Small intestine (tissue), 16 donors: ENCODE measurements at places on chromosomes 2 and 18. TPM values are rescaled to one million over a fixed set of nuclear protein-coding genes. Genes with fewer than 3 reads are reported as not detected.

Gene HOXD13
- not detected for polyA plus RNA-seq

Gene CCDC121
- polyA plus RNA-seq, result 0.54 TPM

Gene TRIB2
- 20.1 TPM for polyA plus RNA-seq

Gene MRPS5
- polyA plus RNA-seq, result 101 TPM

Gene ANKRD62
- polyA plus RNA-seq, result not detected

GRCh38 chr2:75565472-75566462, 5.0 kb upstream of the EVA1A start:
- H3K27ac ChIP-seq, result no peak overlapping the region
- peak; percentile 18 for DNase-seq
- no peak overlapping the region for H3K4me3 ChIP-seq

GRCh38 chr2:158580760-158581159, 124.0 kb downstream of the PKP4 start:
- H3K4me3 ChIP-seq, result no peak overlapping the region
- peaks cover 13% of the 10 kb centered on the region for H3K36me3 ChIP-seq
- H3K27me3 ChIP-seq, result no peaks in the 10 kb centered on the region
- H3K4me1 ChIP-seq, result no peaks in the 10 kb centered on the region
- no peak for DNase-seq

DNA sequence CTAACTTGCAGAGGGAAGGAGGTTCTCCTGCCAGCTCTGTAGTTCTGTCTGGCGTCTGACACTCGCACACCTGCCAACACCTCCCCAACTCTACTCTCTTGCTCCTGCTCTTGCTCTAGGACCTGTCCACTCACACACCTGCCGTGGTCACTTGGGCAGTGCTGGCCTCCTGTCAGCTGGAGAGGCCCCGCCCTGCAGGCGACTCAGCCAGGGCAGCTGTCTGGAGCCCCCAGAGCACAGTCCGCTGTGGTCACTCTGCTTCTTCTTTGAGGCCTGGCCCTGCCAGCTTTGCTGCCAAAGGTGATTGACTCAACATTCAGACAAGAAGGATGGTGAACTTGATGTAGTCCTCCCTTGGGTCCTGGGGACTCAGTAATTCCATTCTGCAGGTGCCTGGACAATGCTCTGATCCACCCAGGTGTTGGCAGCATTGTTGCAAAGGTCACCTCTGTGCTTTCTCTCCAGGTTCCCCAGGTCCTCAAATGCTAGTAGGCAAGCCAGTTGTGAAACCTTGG, 18.7 kb downstream of the TPO start:
- DNase-seq, result no peak
- no peaks in the 10 kb centered on the region for H3K36me3 ChIP-seq
- H3K4me3 ChIP-seq, result no peak overlapping the region

- no peak overlapping the region for H3K27ac ChIP-seq
- no peaks in the 10 kb centered on the region for H3K4me1 ChIP-seq
- no peak for DNase-seq
- no peaks in the 10 kb centered on the region for H3K27me3 ChIP-seq
Measured at GRCh38 chr2:196823750-196824522, 14.8 kb upstream of the C2orf66 start.

DNA sequence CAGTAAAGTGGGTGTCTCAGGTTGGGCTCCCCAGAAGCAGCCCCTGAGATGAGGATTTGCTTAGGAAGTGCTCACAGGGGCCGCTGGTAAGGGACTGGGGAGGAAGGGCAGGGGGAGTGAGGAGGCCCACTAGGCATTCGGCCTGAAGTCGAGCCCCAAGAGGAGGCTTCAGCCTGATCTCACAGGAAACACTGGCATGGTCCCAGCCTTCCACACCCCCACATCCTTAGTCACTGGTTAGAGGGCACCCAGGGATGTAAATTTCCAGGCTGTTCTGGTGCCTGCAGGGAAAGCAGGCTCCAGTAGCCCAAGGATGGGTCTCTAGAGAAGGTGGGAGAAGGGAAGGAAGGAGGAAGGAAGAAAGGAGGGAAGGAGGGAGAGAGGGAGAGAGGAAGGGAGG, 22.4 kb upstream of the KCNK3 start:
- H3K27ac ChIP-seq, result no peak overlapping the region
- peaks cover 15% of the 10 kb centered on the region for H3K27me3 ChIP-seq
- no peaks in the 10 kb centered on the region for H3K4me1 ChIP-seq
- no peak overlapping the region for H3K4me3 ChIP-seq

DNA sequence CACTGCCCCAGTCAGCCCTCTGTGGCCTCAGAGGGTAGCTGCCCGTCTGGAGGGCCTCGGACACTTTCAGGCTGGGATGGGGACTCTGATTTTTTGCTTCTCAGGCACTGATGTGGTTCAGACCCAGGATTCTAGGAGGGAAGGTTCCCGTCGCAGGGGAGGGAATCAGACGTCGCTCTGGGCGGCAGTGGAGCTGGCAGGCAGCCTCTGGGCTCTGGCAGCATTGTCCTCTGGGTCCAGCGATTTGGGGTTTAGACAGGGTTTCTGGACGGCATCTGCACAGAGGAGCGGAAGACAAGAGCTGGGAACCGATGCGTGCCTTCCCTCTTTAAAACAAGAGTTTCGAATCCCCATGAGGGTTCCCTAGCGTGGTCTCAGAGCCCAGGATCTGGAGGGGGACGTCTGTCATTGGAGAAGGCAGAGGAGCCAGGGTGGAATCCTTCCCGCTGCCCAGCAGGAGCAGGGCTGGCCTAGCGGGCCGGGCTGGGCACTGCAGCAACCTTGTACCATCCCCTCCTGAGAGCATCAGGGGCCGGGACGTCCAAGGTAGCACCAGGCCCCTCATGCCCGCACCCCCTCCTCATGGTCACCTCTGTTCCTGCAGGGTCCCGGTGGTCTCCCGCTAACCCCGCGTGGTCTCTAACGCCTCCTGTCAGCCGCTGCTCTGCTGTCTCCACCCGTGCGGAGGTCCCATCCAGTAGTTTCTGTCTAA, 246.0 kb downstream of the AGAP1 start:
- no peak overlapping the region for H3K27ac ChIP-seq
- no peak overlapping the region for H3K4me3 ChIP-seq
- H3K36me3 ChIP-seq, result no peaks in the 10 kb centered on the region
- no peaks in the 10 kb centered on the region for H3K4me1 ChIP-seq

GRCh38 chr2:95314964-95315611, 17.9 kb downstream of the KCNIP3 start:
- H3K4me1 ChIP-seq, result peaks cover 6% of the 10 kb centered on the region
- no peak overlapping the region for H3K27ac ChIP-seq
- H3K27me3 ChIP-seq, result no peaks in the 10 kb centered on the region
- H3K36me3 ChIP-seq, result no peaks in the 10 kb centered on the region
- no peak overlapping the region for H3K4me3 ChIP-seq
- DNase-seq, result peak; percentile 45

DNA sequence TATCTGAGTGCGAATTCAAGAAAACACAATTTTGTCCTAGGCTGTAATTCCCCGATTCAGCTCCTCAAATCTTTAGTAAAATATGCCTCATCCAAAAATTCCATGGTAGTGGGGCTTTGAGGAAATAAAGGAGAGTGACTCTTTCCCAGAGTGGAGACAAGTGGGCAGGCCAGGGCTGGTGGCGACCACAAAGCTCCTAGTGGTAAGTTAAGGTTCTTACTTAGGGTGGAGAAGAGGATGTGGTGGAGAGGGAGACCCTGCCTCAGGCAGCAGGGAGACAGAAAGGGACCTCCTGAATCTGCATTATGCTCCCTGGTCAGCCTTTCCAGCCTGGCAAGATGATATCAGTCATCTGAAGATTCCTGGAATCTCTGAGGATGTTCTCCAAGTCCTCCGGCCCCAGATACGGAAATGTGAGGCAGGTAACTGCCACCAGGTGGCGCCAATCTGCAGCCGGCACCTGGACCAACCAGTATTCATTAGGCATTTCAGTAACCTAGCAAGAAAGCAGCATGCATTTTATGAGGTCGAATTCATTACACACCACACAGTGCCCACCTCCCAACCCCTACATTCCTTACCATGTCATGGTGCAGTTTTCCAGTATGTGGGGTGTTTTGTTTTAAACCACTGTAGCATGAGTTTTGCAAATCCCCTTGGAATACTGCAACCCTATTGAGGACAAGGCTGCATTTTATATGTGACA, 106.4 kb downstream of the POLE4 start:
- DNase-seq, result peak; percentile 43
- no peaks in the 10 kb centered on the region for H3K27me3 ChIP-seq
- H3K4me1 ChIP-seq, result no peaks in the 10 kb centered on the region
- H3K36me3 ChIP-seq, result no peaks in the 10 kb centered on the region
- no peak overlapping the region for H3K4me3 ChIP-seq

- H3K4me1 ChIP-seq, result no peaks in the 10 kb centered on the region
- no peak overlapping the region for H3K27ac ChIP-seq
- H3K36me3 ChIP-seq, result no peaks in the 10 kb centered on the region
- no peak for DNase-seq
- no peak overlapping the region for H3K4me3 ChIP-seq
- H3K27me3 ChIP-seq, result peaks cover 5% of the 10 kb centered on the region
Measured at GRCh38 chr2:68316111-68316510, 3.6 kb downstream of the CNRIP1 start.

- H3K36me3 ChIP-seq, result peaks cover 4% of the 10 kb centered on the region
- H3K27me3 ChIP-seq, result no peaks in the 10 kb centered on the region
- H3K4me3 ChIP-seq, result no peak overlapping the region
- H3K27ac ChIP-seq, result no peak overlapping the region
Measured at GRCh38 chr18:75067996-75068645, 140.8 kb downstream of the PTGR3 start.

DNA sequence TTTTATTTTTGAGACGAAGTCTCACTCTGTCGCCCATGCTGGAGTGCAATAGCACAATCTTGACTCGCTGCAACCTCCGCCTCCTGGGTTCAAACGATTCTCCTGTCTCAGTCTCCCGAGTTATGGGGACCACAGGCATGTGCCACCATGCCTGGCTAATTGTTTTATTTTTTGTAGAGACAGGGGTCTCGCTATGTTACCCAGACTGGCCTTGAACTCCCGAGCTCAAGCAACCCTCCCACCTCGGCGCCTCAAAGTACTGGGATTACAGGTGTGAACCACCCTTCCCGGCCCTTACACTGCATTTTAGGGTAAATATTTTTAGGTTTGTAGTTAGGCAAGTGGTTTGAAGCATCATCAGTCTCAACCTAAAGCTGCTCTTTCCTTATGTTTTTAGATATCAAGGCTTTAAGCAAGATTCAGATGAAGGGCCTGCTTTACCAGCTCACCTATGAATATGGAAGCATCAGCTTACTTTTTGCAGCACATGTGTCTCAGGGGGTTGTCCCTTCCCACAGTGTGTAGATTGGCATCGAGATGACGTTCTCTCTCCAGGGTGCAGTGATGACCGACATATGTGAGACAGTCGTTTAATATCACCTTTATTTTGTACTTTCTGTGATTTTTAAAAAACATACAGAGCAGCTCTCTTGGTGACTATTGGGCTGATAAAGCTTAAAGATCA, 47.2 kb downstream of the ATIC start:
- no peak overlapping the region for H3K4me3 ChIP-seq
- DNase-seq, result no peak
- H3K27me3 ChIP-seq, result no peaks in the 10 kb centered on the region
- H3K27ac ChIP-seq, result no peak overlapping the region
- H3K36me3 ChIP-seq, result peaks cover 7% of the 10 kb centered on the region
- no peaks in the 10 kb centered on the region for H3K4me1 ChIP-seq

- no peak overlapping the region for H3K4me3 ChIP-seq
- DNase-seq, result no peak
- H3K27ac ChIP-seq, result no peak overlapping the region
- no peaks in the 10 kb centered on the region for H3K27me3 ChIP-seq
- H3K4me1 ChIP-seq, result no peaks in the 10 kb centered on the region
Measured at GRCh38 chr2:235976516-235976915, 191.7 kb downstream of the GBX2 start.

DNA sequence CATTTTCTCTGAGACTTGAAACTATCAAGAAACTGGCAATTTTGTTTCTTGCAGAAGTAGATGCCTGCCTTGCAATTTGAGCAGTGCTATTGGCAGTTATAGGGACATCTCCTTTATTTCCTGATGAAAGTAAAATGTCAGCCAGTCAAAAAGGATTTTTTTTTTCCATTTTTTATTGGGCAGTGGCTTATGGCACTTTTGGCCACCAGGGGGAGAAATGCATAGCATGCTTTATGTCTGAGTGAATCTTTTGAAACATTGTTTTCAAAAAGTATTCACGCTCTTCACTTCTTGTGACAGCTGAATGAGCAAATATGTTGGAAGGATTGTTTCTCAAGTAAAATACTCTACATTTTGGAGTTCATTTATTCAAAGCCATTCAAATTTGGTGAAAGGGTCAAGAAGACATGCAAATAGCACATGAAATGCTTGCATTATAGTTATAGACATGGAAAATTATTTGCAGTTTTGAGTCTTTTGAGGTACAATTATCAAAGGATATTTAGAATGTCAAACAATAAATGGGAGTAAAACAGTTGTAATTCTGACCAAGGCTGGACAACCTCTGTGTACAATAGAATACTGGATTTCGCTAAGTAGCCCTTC, 491.0 kb downstream of the CDH2 start:
- no peak overlapping the region for H3K27ac ChIP-seq
- no peaks in the 10 kb centered on the region for H3K4me1 ChIP-seq
- H3K27me3 ChIP-seq, result no peaks in the 10 kb centered on the region

- no peaks in the 10 kb centered on the region for H3K27me3 ChIP-seq
- H3K4me3 ChIP-seq, result no peak overlapping the region
- no peak for DNase-seq
- no peaks in the 10 kb centered on the region for H3K36me3 ChIP-seq
Measured at GRCh38 chr2:190005513-190005912, 57.0 kb downstream of the MSTN start.
